Psoas muscle (tissue), 8 donors: ENCODE measurements at places on chromosomes 4 and X. TPM values are rescaled to one million over a fixed set of nuclear protein-coding genes. Genes with fewer than 3 reads are reported as not detected.
A peak's percentile ranks its signal among the peaks of the same experiment; 100 is the strongest.

Gene ZNF630
- total RNA-seq = 0.99 TPM

DNA sequence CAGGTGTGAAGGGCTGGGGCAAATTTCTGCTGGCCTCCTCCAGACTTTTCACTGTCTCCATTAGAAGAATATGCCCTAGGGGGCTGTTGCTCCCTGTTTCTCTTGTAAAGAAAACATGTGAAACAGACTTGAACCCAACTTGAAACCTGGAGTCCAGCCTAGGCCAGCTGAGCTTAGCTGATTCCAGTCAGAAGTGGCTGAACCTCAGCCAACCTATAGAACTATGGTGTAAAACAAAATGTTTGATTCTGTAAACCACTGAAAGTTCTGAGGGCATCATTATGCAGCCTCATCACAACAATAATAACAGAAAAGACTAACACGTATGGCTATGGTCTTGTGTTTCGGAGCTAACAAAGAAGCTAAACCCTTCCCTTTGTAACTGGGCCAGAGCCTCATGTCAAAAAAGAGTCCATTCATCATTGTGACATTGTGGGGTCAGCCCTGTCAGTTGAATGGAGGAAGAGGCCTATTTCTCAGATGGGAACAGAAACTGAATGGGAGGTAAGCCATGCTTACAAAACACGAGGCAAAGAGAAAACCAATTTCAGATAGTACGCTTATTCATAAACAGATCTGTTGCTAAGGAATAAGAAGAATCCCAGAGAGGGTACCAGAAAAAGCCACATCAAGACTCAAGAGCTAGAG lies 34.1 kb downstream of the SETD7 start:
- no peak for DNase-seq

Gene CXCL3
- total RNA-seq = 2.4 TPM

Gene CLIC2
- total RNA-seq = 8.5 TPM

DNA sequence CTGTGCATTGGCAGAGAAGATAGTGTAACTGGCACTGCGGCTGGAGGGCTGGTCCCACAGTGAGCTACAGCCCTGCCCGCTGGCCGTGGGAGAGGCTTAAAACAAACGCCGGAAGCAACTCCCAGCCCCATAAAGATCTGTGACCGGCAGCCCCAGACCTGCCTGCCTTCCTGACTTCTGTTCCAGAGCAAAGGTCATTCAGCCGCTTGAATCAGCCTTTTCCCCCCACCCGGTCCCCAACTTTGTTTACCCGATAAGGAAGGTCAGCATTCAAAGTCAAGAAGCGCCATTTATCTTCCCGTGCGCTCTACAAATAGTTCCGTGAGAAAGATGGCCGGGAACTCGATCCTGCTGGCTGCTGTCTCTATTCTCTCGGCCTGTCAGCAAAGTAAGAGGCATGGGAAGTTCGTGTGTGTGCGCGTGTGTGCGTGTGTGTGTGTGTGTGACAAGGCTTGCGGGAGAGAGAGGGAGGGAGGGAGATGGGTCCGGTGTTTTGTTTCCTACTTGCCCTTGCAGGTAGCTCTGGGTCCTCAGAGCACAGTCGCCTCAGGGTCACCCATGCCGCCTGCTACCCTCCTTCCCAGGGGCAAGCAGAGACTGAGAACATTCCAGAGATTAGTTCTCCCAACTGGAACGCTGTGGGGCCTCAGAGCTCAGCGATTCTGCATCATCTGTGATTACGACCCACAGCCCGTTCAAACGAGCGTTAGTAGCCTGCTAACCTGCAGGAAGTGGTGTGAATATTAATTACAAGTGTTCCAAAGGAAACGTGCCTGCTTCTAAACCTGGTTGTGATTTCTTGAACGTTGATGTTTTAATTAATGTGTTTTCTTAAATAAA lies at the start of gene MGST2:
TSS of gene MGST2 (plus strand) at position 130 of the 840 bp plus-strand sequence. CDS start at position 331, 201 bp downstream.
- peak; percentile 71 for DNase-seq

Gene GAGE2A
- not detected for total RNA-seq

Gene ZAR1
- total RNA-seq = not detected

DNA sequence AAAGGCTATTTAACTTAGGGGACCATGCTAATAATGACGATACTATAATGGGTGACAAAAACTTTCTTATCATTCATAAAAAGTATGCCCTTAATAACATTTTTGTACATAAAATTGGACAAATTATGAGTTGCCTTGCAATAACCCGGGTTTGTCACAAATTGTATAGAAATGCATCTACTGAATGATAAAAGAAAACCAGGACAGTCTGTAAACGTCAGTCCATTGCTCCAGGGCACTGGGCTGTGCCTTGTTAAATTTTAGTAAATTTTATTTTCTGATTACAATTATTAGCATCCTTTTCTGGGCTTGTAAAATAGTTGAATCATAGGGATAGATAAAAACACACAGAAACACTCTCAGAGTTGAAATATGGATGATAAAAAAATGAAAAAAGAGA lies 778.3 kb downstream of the RAPGEF2 start:
- no peak for DNase-seq

GRCh38 chrX:53249408-53250042 lies 24.5 kb upstream of the KDM5C start:
- no peak for DNase-seq

- no peak for DNase-seq
Observed at GRCh38 chr4:82802911-82803310, 4.3 kb upstream of the SCD5 start.

DNA sequence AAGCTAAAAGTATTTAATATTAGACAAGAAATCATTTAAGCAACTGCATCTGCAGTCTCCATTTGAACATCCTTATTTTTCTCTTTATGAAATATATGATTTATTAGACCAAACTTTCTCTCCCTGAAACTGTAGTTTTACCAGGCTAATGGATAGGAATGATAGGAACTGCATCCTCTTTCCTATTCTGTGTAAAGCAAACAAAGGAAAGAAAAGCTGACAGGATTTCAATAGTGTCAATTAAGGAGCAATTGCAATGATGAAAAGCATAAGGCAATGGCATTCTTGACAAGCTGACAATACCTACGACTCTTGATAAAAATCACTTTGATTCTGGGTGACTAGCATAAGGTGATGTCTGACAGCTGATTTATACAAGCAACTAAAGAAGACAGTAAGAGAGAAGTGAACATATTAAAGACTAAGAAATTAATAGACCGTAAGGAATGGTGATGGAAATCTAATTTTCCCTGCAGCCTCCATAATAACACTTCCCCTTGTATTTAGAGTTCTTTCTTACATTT lies 502.5 kb downstream of the TECRL start:
- no peak for DNase-seq

- no peak for DNase-seq
Observed at GRCh38 chrX:43590150-43590549, 65.9 kb upstream of the MAOA start.

DNA sequence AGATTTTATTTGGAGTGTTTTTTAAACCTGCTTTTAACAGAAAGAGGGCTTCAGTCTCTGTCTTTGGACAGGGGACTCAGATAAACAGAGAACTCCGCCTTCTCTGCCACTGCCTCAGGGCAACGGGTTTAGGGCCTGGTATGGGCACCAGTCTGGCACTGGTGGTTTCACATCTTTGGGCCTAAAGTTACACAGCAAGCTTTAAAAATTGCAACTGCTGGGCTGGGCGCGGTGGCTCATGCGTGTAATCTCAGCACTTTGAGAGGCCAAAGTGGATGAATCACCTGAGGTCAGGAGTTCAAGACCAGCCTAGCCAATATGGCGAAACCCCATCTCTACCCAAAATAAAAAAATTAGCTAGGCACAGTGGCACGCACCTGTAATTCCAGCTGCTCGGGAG lies 10.3 kb upstream of the NAT8L start:
- DNase-seq = no peak

Gene DSPP
- total RNA-seq = not detected

GRCh38 chrX:11557120-11557519 lies 108.6 kb downstream of the ARHGAP6 start:
- no peak for DNase-seq

DNA sequence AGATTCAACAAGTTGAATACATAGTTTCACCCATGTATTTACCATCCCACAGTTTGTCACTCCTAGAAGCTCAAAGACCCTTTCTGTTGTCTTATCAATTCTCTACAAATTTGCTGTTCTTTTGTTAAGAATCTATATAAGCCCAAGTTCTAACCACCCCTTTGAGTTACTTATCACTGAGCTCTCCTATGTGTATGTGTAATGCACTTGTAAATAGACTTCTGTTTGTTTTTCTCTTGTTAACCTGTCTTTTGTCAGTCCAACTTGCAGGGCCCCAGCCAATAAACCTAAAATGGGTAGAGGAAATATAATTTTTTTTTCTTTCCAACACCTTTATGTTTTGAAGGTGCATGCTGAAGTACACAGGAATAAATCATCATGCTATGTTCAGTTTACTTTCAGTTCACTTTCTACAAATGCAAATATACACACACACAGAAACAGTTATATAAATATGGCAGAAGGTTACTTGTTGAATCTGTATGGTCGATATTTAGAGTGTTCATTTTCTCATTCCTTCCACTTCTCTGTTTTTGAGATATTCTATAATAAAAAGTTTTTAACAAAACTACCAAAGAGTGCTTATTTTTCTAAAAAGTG lies 22.3 kb upstream of the CLOCK start:
- no peak for DNase-seq

Gene MAGT1
- total RNA-seq = 28.4 TPM
